ENCODE measurements at places on chromosomes 3 and 15.
A peak's percentile ranks its signal among the peaks of the same experiment; 100 is the strongest.

DNA sequence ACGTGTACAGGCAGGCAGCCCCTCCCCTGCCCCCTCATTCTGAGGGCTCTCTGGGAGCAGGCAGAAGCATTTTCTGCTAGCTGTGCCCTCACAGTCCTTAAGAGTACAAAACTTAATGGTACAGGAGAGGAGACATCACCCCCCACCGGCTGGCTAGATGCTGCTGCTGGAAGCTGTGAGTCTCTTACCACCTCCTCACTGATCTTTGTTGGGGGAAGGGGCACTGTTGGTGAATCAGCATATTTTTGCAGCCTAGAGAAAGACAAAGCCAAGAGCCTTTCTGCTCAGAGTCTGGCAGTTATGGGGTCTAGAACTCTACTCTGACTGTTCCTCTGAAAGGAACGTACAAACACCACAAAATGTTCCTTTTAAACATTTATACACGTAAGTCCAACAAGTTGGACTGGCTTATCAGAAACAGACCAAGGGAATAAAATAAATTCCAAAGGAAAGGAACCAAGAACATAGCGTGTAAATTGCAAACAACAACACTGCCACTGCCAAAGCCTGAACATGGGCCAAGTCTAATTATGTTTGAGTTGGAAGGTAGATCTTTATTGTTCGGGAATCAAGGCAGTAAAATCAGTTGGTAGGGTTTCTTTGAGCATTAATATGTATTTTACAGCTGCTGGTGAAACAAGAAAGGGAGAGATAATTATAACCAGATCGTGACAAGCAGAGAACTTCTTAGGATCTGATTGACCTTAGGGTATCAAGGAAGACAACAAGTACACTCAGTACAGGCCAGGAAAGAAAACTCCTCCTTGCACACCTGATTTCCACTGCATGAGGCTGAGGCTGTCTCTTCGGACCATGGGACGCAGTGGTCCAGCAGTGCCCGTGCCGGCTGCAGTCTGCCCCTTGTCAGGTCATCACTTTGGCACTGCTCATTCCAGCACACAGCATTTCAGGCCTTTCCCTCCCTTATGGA, 27.4 kb downstream of the CLK3 start:
- peak; percentile 37 for DNase-seq

DNA sequence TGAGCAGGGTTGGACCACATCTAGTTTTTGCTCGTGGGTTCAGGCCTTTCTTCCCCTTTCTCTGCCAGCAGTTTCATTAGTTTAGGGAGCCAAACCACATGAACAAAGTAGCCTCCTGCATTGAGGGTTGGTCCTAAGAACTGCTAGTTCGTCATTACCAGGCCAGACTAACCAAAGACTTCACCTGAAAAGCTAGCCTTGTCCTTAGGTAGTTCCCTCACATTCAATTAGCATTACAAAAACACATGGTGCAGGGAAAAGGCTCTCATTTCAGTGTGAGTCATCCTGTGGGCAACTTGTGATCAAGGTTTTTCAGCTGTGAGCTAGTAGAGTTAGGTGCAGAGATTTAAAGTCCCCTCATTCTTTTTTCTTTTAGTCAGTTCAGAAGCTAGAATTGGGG, 279.3 kb upstream of the CTNNB1 start:
- DNase-seq: peak; percentile 1

DNA sequence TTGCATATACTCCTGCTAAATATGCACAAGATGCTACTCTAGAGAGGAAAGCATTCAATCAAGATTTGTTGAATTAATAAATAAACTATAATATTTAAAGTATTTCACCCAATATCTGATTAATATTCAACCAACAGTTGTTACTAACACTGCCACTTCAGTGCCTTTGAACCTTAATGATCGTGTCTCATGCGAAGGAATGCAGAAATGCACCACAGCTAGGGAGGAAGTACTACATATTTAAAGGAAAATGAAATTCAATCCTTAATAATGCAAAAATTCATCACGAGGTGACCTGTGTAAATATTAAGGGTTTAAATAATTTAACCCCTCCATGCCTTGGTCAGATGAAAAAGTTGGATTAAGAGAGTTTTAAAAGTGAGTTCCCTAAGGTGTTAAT, 114.2 kb upstream of the DAZL start:
- DNase-seq: no peak

GRCh38 chr15:37095770-37096557, 4.4 kb downstream of the MEIS2 start:
- no peak for DNase-seq

DNA sequence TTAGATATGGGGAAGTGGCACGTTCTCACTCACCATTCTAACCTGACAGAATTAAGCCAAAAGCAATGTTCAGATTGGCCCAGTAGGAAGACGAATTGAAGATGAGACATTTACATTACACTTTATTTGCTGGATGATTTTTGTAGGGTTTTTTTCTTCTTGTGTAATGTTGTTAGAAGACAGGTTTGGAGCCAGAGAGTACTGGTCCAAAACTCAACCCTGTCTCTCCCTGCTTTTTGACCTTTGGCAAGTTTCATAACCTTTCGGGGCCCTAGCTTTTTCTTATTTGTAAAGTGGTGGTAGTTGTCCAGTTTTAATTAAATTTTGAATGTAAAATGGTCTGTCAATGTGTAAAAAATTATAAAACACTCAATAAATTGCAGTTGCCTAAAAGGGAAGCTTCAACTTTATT, 29.5 kb downstream of the PDE8A start:
- DNase-seq: no peak

DNA sequence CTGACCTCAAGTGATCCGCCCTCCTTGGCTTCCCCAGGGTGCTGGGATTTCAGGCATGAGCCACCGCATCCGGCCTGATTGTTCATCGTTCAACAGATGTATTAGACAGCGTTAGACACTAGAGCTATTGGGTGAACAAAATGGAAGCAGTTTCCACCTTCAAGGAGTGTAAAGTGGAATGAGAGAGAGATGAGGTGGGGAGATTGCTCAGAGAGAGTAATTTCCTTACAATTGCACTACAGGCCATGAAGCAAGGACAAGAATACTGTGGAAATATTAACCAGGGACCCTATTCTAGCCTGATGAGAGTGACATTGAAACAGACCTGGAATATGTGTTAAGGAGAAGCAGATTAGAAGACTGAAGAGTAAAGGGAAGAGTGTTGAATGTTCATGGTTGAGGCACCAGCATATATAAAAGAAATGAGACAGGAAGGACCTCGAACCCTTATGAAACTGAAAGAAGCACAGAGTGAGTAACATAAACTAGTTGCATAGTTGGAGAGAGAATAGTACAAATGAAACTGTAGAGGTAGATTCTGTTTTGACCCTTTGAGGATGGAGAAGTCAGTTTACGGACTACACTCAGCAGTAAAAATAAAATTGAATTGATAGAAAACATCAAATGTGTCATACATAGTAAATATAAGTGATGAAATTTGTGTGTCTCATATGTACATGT, 7.2 kb downstream of the RTF1 start:
- DNase-seq: no peak

- DNase-seq: no peak
Measured at GRCh38 chr15:44573386-44573785, 36.4 kb downstream of the EIF3J start.
